ENCODE measurements at places on chromosomes 6 and 20.

- DNase-seq: no peak
Measured at GRCh38 chr6:156848123-156848522, 70.9 kb downstream of the ARID1B start.

- peak; percentile 60 for DNase-seq
Measured at GRCh38 chr6:41073203-41073967, 611 bp downstream of the NFYA start.

GRCh38 chr20:45097485-45098102 is 3.3 kb downstream of the KCNS1 start:
- no peak for DNase-seq

- no peak for DNase-seq
Measured at GRCh38 chr6:107811591-107812218, 12.4 kb downstream of the SCML4 start.
